Forelimb muscle (tissue), 1 donor: ENCODE measurements at places on chromosomes 7 and 10. TPM values are rescaled to one million over a fixed set of nuclear protein-coding genes. Genes with fewer than 3 reads are reported as not detected.

BTAF1 gene
- 23.7 TPM for polyA plus RNA-seq

CDHR1 gene
- 0.96 TPM for polyA plus RNA-seq

OR13A1 gene
- polyA plus RNA-seq: not detected

DNA sequence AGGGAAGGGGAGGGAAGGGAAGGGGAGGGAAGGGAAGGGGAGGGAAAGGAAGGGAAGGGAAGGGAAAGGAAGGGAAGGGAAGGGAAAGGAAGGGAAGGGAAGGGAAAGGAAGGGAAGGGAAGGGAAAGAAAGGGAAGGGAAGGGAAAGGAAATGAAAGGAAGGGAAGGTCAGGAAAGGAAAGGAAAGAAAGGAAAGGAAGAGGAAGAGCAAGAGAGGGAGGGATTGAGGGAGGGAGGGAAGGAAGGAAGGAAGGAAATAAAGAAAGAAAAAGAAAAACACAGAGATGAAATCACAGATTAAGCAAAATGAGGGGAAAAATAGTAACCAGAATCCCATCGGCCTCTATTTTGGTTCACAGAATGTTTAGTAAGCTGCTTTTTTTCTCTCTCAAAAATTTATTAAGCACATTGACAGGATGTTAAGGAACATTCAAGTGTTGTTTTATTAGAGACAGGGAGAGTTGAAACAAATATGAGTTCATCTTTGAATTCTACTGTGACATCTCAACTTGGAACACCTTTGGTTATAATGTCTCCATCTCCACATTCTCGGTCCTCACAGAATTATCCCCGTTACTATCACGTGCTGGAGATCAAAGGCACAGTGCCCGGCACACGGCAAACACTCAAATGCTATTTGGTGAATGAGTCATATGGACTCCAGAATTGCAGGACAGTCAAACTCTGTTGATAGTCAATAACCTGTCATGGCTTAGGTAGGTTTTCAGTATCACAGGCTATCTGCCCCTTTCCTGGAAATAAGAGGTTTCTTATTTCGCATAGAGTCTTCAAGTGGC is 52.4 kb downstream of the ABCB1 start:
- no peak for DNase-seq

GRCh38 chr7:116630932-116631671 is 40.9 kb upstream of the MET start:
- DNase-seq: no peak

- DNase-seq: no peak
Measured at GRCh38 chr10:114682121-114682520, 24.0 kb upstream of the ABLIM1 start.

- DNase-seq: no peak
Measured at GRCh38 chr7:76340617-76341131, 18.1 kb downstream of the YWHAG start.

GRCh38 chr7:97342512-97342911 is 225.0 kb downstream of the SDHAF3 start:
- no peak for DNase-seq

DRGX gene
- not detected for polyA plus RNA-seq

- DNase-seq: no peak
Measured at GRCh38 chr10:59913547-59914237, 7.3 kb upstream of the CCDC6 start.

- DNase-seq: no peak
Measured at GRCh38 chr7:115136796-115137443, 215.0 kb downstream of the MDFIC start.
